ENCODE measurements at places on chromosomes 12 and 14.

DNA sequence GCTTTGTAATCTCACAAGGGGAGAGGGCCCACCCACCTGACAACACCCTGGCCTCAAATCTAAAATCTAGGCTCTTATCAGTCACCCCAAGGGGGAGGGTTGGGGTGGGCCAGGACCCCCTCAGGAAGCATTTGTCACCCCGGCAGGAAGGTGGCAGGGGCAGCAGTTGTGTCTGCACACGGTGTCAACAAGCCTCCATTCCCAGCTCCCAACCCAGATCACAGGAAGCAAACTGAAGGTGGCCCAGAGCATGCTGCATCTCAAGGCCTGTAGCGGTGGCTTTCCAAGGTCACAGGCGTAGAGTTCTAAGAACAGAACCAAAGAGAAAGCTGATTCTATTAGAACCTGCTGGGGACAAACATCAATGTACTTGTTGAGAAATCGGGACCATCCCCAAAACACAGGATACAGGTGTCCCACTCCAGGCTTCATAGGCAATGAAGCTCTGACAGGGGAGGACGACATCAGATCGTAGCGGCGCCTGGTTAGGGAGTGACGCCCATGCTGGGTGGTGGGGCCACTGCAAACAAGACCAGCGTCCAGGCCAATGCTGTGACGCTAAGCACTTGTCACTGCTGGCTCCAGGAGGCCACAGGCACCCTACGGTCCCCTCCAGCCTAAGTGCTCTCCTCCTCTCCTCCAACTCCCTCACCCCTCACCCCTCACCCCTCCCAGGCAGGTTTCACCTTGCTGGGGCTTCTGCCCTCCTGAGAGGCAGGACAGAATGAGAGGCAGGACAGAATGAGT lies 52.9 kb downstream of the CCDC88C start:
- no peak for DNase-seq

GRCh38 chr14:57755018-57755521 lies 110.8 kb downstream of the SLC35F4 start:
- DNase-seq = no peak

DNA sequence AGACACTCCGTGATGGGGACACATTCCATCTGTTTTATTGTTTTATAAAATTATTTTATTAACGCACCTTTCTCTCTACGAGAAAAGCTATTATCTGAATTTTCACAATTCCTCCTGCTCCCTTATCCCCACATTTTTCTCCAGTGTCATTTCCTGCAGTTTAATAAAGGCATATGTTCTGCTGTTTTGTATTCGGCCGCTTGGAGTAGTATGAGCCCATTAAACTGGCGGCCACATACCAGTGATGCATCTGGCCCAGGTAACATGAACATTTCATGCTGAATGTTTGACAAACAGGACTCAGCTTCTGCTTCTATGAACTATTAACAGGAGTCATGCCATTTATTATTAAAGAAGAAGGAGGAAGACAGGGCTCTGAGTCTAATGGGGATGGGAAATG lies 511.0 kb downstream of the TMEM121 start:
- no peak for DNase-seq

GRCh38 chr14:91732859-91733477 lies 1.1 kb upstream of the CATSPERB start:
- DNase-seq = no peak

GRCh38 chr12:29726321-29726692 lies 57.4 kb downstream of the TMTC1 start:
- DNase-seq = no peak

DNA sequence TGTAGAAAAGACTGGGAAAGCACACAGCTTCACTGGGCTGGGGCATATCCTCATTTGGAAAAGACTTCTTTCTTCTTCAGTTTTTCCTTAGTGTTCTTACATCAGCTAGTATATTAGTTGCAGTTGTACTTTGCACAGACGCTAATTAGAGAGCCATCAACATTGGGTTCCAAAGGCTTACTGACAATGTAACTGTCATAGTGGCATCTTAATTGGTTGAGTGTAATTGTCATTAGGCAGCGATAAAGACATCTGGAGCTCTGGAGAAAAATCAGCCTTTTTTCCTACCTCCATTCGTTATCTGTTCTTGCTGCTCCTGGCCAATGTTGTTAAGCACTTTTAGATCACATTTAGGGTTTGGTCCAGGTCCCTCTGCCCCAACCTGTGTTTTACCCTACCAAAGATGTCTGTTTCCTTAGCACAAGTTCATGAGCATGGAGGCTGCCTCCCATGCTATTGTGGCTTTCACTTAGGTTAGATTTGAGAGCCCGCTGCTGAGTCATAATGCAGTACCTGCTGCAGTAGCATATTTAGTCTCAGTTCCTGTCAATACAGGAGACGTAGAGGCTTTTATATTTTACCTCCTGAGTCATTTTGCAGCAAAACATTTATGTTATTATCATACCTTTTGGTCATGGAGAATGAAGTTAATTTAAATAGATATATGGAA lies 49.2 kb downstream of the FBXW8 start:
- DNase-seq = no peak

DNA sequence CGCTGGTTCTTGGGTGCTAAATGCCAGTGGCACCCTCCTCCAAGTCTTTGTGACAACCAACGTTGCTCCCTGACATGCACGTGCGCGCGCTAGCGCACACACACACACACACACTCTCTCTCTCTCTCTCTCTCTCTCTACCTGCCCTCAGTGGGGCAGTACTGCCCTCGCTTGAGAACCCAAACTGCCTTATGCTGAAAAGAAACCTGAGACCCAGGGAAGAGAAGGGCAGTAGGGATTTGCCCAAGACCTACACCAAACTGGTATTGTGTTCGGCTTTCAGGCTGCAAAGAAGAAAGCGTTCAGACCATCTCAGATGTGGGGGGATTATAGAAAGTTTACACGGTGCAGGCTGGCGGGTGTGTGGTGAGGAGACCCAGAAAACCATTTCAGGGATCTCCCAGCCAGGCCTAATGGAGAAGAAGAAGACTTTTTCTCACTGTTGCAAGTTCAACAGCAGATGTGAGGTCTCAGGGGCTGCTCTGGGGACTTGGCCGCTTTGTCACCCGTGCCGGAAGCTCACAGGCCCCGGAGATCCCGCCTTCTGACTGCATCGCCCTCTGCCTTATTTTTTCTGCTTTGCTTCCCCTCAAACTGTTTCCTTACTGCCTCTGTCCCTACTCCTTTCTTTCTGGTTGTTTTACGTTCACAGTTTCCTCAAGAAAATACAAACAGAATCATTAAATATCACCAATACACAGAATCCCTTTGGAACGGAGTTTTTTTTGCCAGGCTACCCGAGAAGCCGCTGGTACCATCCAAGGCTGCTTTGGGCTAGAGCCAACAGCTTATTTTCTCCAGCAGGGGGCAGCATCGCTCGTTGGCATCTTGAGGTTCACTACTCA lies 82.4 kb downstream of the PPM1A start:
- DNase-seq = peak; percentile 86

- DNase-seq = no peak
Measured at GRCh38 chr12:128842579-128842978, 10.7 kb upstream of the GLT1D1 start.

DNA sequence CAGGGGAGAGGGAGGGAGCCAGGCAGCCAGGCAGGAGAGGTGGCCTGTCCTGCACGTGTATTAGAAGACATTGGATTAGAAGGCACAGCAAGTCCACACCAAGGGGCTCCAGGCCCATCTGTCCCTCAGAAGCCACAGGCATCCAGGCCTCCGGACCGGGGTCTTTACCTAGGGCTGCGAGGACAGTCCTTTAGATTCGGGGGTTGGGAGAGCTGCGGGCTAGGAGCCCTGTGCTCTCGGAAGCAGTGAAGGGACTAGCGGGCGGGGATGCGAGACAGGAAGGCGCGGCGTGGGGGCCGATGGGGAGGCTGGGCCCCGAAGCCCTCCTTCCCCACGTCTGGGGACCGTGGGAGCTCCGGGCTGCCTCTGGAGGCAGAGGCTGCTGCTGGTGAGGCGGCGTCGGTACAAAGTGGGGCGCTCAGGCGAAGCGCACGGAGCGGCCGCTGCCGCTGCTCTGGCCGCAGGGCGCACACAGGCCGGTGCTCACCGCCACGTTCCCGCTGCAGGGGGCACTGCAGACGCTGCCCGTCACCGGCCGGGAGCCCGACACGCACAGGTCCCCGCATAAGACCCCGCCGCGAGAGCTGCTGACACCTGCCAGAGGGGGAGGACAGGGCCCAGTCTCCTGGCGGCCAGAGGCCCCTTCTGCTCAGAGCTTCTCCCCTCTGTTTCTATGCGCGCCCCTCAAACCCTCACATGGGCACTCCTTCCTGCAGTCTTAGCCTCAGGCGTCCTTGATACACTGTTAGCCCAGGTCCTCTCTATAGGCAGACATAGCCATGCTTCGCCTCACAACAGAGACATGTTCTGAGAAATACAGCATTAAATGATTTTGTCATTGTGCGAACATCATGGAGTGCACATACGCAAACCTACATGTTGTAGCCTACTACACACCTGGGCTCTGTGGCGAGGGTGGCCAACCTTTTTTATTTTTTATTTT lies 17.3 kb downstream of the KRT7 start:
- DNase-seq = peak; percentile 80

GRCh38 chr12:57430112-57430930 lies 522 bp downstream of the R3HDM2 start:
- peak; percentile 85 for DNase-seq

- no peak for DNase-seq
Measured at GRCh38 chr12:85036733-85037132, 582 bp downstream of the LRRIQ1 start.

GRCh38 chr12:118430516-118430915 lies 54.2 kb downstream of the SUDS3 start:
- DNase-seq = no peak

DNA sequence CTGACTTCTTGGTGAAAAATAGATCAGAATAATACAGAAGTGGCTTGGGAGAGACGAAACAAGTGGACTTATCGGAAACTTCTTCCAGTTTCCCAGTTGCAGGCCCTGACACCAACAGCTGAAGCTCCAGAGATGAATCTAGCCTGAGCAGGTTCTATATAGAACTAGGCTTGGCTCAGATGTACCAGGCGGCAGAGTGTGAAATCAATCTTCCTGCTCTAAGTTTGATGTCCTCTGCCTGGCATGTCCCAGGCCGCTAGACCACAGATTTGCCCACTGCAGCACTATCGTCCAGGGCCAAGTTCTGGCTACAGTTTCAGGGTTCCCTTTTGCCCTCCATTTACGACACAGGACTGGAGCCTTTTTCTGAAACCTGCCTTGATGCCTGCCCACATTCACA lies 91.3 kb upstream of the PLEKHA5 start:
- no peak for DNase-seq

DNA sequence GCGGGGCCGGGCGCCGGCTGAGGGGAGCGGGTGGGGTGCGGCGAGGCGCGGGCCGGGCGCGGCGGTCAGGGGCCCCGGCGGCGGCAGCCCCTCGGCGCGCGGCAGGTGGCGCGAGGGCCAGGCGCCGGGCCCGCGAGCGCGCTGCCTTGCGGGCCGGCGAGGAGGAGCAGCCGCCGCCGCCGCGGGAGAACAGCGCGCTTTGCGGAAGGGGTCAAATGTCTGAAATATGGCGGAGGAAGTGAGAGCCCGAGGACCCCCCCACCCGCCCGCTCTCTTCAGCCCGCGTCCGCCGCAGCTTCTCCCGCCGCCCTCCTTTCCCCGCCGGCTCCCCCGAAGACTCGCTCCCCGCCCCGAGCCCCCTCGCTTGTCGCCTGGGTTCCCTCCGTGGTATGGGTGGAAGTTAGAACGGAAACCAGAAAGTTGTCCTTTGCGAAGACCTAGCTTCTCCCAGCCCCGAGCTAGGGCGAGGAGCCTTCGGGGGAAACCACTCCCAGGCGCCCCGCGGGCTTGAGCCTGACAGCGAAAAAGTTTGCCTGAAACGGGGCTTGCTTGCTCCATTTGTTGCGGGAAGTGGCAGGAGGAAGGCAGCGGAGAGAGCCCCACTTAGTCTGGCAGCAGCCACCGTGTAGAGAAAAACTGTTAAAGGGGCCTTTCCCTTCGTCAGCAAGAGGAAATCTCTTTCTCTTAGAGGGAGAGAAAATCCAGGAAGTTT lies 551 bp downstream of the RAP1B start:
- peak; percentile 79 for DNase-seq

Data from ecto neural progenitor cell (in vitro differentiated cells).